ENCODE measurements at places on chromosomes 6 and 20.

GRCh38 chr6:56222499-56222898 lies 24.9 kb downstream of the COL21A1 start:
- DNase-seq = no peak

DNA sequence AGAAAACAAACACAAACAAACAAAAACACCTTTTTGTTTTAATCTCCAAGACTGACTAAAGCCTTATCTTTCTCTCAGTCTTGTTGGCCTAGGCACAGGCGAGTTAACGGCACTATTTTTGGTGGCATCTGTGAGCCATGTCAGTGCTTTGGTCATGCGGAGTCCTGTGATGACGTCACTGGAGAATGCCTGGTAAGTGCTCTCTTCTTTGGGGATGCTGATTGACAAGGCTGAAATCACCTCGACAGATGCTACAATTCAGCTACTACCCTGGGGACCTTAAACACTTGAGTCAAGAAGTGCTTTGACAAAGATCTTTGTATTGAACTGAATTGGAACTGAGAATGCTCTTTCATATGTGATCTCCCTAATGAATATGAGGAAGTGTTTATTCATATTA lies 384.1 kb downstream of the LAMA2 start:
- DNase-seq = no peak

GRCh38 chr6:52361414-52361944 lies 472 bp upstream of the PAQR8 start:
- DNase-seq = no peak

- no peak for DNase-seq
Observed at GRCh38 chr20:34426026-34426425, 63.0 kb downstream of the ITCH start.

GRCh38 chr6:154583546-154584188 lies 73.2 kb upstream of the CNKSR3 start:
- no peak for DNase-seq

- DNase-seq = no peak
Observed at GRCh38 chr6:74199215-74199915, 503.4 kb downstream of the CD109 start.

GRCh38 chr6:125259354-125259736 lies 42.4 kb downstream of the HDDC2 start:
- DNase-seq = no peak

DNA sequence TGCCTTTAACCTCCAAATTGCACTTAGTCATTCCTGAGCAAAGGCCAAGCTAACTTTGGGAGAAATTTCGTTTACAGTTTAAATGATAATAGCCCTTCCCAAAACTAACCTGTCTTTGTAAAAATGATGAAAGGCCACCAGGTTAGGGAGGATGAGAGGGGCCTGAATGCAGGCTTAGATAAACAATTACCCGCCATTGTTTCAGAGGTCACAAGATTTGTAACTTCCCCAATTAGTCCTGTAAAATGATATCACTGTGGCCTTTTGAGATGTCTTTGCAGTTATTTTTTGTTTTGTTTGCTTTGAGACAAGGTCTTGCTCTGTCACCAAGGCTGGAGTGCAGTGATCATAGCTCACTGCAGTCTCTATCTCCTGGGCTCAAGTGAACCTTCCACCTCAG lies 26.3 kb downstream of the GNL1 start:
- DNase-seq = no peak
